ENCODE measurements at places on chromosomes 13 and 19. TPM values are rescaled to one million over a fixed set of nuclear protein-coding genes. Genes with fewer than 3 reads are reported as not detected.

TTC9B gene
- 34.2 TPM for total RNA-seq

ZNF714 gene
- 16.3 TPM for total RNA-seq

GRCh38 chr13:100473501-100474044, 115.0 kb downstream of the GGACT start:
- no peak for DNase-seq
- peaks cover 7% of the 10 kb centered on the region for H3K36me3 ChIP-seq
- peak overlapping the region; percentile 22 for H3K27ac ChIP-seq
- no peaks in the 10 kb centered on the region for H3K27me3 ChIP-seq
- no peak overlapping the region for H3K4me3 ChIP-seq

ANKLE1 gene
- total RNA-seq, result 0.79 TPM

- H3K36me3 ChIP-seq, result peaks cover 7% of the 10 kb centered on the region
- no peak for DNase-seq
- H3K27ac ChIP-seq, result no peak overlapping the region
These were observed 69.1 kb downstream of the SIAH3 start for GRCh38 chr13:45782327-45783045.

DNA sequence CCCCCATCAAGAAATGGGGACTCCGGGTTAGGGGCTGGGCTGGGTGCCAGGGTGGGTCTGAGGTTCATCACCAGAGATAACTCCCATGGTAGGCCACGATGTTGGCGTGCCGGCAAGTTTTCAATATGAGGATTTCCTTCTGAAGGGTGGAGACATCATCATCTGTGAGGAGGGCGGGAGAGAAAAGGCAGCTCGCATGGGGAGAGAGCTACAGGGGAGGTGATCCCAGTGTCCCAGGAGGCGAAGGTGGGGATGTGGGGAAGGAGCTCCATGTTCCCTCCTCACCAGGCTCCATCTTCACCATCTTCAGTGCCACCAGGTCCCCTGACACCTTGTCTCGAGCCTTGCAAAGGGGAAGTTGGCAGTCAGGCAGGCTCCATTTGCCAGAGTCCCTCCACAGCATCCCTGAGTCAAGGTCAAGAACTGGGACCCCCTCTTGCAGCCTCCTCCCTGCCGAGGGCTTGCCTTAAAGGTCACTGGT, 430 bp downstream of the MAP4K1 start:
- no peak overlapping the region for H3K4me3 ChIP-seq
- H3K27me3 ChIP-seq, result no peaks in the 10 kb centered on the region
- DNase-seq, result no peak
- H3K27ac ChIP-seq, result no peak overlapping the region
- peaks cover 24% of the 10 kb centered on the region for H3K4me1 ChIP-seq

- peaks cover 44% of the 10 kb centered on the region for H3K4me1 ChIP-seq
- no peak for DNase-seq
- H3K27me3 ChIP-seq, result peaks cover 17% of the 10 kb centered on the region
- no peak overlapping the region for H3K4me3 ChIP-seq
- H3K36me3 ChIP-seq, result no peaks in the 10 kb centered on the region
These were observed 1.8 kb upstream of the ANGPTL4 start for GRCh38 chr19:8361921-8362793.

DNA sequence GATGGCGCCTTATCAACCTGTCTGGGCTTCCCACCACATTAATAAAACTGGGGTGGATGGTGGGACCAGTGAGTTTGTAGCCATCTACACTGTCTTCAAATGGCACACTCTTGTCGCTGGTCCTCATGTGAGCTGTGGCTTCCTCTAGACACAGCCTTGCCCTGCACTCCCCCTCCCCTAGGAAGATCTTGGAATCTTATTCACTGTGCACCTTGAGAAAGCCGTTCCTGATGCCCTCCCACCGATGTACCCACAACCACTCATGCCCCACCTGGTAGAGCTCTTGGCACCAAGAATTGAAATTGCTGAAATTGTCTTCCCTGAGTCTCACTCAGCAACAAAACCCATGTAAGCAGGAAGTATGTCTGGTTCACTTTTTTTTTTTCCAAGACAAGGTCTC, 146.0 kb downstream of the PTPRS start:
- peaks cover 13% of the 10 kb centered on the region for H3K36me3 ChIP-seq
- no peak for DNase-seq
- no peak overlapping the region for H3K4me3 ChIP-seq
- H3K27ac ChIP-seq, result no peak overlapping the region
- peaks cover 30% of the 10 kb centered on the region for H3K4me1 ChIP-seq

NECTIN2 gene
- 85.0 TPM for total RNA-seq

GRCh38 chr19:14198384-14199376, 7.3 kb downstream of the ADGRL1 start:
- DNase-seq, result no peak
- H3K27ac ChIP-seq, result no peak overlapping the region
- H3K27me3 ChIP-seq, result no peaks in the 10 kb centered on the region
- H3K4me1 ChIP-seq, result peaks cover 15% of the 10 kb centered on the region
- H3K4me3 ChIP-seq, result no peak overlapping the region

PRR22 gene
- total RNA-seq, result 0.20 TPM

OR10H1 gene
- not detected for total RNA-seq

CYSLTR2 gene
- total RNA-seq, result 7.1 TPM

- no peak for DNase-seq
- H3K4me3 ChIP-seq, result no peak overlapping the region
- H3K4me1 ChIP-seq, result peaks cover 3% of the 10 kb centered on the region
- no peaks in the 10 kb centered on the region for H3K36me3 ChIP-seq
These were observed 4.3 kb upstream of the RLN3 start for GRCh38 chr19:14023404-14024235.

DNA sequence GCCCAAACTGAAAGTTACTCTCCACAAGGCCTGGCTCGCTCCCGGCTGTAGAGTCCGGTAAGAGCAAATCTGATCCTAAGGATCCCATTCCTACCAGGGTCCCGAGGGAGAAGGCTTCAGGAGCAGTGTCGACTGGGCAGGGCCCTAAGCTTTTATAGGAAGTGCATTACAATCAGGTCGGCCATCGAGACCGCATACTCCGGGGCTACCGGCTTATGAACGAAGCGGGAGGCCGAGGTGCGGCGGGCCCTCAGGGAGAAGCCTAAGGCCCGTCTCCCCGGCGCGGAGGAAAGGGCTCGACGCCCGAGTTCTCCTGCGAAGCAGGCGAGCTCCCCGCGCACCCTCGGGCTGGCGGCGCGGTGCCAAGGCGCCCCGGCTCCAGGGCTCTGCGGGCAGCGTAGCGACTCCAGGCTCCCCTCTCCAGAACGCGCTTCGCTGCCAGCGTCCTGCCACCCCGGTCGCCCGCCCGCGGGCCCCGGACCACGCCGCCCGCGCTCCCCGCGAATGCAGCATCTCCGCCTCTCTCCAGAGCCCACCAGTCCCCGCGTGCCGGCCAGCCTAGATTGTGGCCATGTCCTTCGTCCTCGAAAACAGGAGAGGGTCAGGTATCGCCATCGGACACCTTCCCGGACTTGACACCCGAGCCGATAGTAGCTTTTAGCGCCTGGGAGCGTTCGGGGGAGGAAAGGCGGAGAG, 1.4 kb downstream of the EFNB2 start:
- H3K27me3 ChIP-seq, result peaks cover 4% of the 10 kb centered on the region
- peaks cover 25% of the 10 kb centered on the region for H3K4me1 ChIP-seq
- DNase-seq, result no peak
- H3K4me3 ChIP-seq, result peak overlapping the region; percentile 76

DNA sequence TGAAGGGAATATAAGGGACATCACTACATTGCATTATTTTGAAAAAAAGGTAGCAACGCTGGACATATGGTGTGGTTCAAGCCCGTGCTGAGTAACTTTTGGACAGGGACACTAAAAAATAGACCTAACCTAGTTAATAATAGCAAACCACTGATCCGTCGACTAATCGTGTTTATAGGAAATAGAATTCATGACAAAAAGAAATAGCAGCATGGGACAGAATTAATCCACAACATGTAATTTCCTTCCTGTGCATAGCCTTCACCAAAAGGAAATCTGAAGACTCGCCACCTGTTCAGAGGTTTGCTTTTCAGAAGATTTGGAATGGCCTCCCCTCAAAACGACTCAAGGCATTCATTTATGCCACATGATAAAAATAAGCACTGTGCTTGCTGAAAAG, 128.7 kb downstream of the FGF14 start:
- no peak overlapping the region for H3K27ac ChIP-seq
- no peak overlapping the region for H3K4me3 ChIP-seq
- peaks cover 3% of the 10 kb centered on the region for H3K4me1 ChIP-seq
- H3K27me3 ChIP-seq, result no peaks in the 10 kb centered on the region

DNA sequence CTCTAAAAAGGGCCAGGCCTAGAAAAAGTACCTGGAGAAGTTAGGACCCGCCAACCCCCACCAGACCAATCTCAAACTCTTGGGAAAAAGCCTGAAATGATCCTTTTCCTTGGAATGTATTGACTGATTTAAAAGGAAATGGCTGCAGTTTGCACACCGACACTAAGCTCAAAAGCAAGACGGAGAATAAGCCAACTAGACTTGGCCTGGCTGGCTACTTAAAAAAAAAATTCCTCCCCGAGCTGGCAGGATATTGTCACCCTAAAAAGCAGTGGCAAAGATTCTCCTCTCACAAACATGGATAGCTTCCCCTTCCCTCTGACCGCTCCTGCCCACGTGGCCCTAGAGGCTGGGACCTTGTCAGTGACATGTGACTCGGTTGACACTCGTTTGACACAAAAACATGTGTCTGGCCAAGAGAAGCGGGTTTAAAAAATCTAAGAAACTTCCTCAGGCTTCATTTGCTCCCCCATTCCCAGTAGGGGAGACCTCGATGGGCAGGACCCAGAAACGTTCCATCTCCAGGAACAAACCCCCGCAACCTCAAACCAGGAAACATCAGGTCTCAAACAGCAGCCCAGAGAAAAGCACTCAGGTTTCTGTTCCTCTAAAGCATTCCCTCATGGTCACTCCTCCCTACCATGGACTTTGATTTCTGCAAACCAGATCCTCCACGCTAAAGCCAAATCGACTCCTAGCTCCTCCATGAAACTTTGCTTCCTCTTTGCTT, 1.3 kb downstream of the RFX1 start:
- no peaks in the 10 kb centered on the region for H3K27me3 ChIP-seq
- H3K27ac ChIP-seq, result peak overlapping the region; percentile 81
- H3K4me3 ChIP-seq, result peak overlapping the region; percentile 29
- no peak for DNase-seq
- H3K36me3 ChIP-seq, result peaks cover 9% of the 10 kb centered on the region

ZNF230 gene
- 7.8 TPM for total RNA-seq

PEAK3 gene
- not detected for total RNA-seq

PROZ gene
- total RNA-seq, result not detected

DNA sequence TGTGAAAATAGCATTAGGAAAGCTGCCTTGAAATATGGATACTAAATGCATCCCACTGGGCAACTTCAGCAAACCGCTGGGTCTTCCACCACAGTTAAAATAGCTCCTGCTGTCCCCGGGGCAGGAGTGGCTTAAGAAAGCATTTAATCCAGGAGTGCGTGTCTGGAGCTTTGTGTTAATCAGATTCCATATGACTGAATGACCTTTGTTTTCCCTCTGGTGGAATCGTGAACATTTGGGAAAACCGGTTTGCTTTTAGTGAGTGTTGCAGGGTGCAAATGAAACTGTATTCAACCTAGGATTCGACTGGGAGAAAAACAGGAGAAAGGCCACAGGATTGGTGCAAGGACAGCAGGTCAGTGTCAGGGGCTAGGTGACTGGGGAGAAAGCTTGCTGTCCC, 237.6 kb upstream of the MAB21L1 start:
- no peaks in the 10 kb centered on the region for H3K27me3 ChIP-seq
- no peak overlapping the region for H3K27ac ChIP-seq
- H3K4me1 ChIP-seq, result peaks cover 12% of the 10 kb centered on the region
- no peaks in the 10 kb centered on the region for H3K36me3 ChIP-seq
- DNase-seq, result peak; percentile 58

GRCh38 chr19:32287086-32287485, 58.3 kb upstream of the ZNF507 start:
- H3K4me1 ChIP-seq, result no peaks in the 10 kb centered on the region
- no peaks in the 10 kb centered on the region for H3K36me3 ChIP-seq
- no peak for DNase-seq
- no peak overlapping the region for H3K27ac ChIP-seq
- no peak overlapping the region for H3K4me3 ChIP-seq

VAV1 gene
- total RNA-seq, result 9.5 TPM

DNA sequence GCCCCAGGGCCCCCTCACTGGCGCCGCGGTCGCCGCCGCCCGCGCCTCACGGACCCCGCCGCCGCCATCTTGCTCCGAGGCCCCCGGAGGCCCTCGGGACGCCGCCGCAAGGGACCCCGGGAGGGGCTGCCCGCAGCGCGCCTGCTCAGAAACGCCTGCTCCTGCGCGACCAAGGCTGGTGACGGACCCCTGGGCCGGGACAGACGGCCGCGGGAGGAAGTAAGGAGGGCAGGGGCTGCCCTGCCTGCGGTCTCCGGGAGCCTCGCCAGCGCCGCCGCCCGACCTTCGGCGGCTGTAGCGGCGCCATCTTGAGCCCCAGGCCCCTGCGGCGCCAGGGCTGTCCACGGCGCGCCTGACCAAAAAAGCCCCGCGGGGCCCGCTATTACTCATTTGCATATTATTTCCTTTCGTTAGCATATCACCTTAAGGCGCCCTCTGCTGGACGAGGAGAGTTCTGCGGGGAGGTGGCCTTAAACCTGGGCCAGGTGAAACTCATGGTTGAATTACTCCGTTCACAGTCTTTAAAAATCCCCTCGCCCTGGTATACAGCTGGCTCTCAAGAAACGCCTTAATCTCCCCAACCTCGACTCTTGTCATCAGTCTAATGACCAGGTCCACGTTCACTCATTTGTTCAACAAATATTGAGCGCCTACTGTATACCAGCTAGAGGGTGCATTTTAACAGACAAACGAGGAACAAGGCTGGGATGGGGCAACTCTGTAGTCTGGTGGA, at the start of gene REXO1:
TSS of gene REXO1 (minus strand) at position 85 of the 733 bp plus-strand sequence. CDS start 125 bp downstream, outside the sequence.
- no peaks in the 10 kb centered on the region for H3K27me3 ChIP-seq
- H3K4me1 ChIP-seq, result peaks cover 62% of the 10 kb centered on the region
- DNase-seq, result peak; percentile 98
- H3K36me3 ChIP-seq, result peaks cover 40% of the 10 kb centered on the region
- peak within 1 kb of the TSS; percentile 75 for H3K4me3 ChIP-seq
- peak within 1 kb of the TSS; percentile 93 for H3K27ac ChIP-seq

TTYH1 gene
- total RNA-seq, result 223 TPM

SPACA4 gene
- total RNA-seq, result not detected

DNA sequence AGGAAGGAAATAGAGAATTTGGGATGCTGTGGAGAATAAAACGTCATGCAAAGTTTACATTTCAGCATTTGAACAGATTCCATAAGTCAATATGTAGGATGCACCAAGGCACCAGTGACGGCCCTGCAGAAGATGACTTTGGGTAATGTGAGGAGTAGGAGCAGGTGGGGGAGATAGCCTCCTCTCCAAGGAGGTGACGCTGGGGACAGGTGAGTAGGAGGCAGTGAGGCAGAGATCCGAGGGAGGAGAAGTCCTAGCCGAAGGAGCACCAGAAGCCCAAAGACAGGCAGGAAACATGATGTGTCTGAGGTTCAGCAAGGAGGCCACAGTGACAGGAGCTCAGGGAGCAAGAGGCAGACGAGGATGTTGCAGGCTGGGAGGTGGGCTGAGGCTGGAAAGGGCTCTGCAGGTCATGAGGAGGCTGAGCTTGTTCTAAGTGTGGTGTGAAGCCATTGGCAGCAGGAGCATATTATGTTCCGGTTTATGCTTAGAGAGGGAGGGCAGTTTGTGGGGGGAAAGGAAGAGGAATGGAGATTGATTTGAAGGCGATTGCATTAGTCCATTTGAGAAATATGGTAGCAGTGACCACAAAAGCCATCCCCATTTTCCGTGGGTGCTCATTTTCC, 55.7 kb upstream of the C1QTNF9 start:
- H3K27ac ChIP-seq, result no peak overlapping the region
- peaks cover 20% of the 10 kb centered on the region for H3K36me3 ChIP-seq
- no peak for DNase-seq
- peaks cover 6% of the 10 kb centered on the region for H3K4me1 ChIP-seq
- H3K4me3 ChIP-seq, result no peak overlapping the region

GRCh38 chr19:22608441-22608840, 25.7 kb upstream of the ZNF492 start:
- H3K36me3 ChIP-seq, result no peaks in the 10 kb centered on the region
- no peak overlapping the region for H3K27ac ChIP-seq
- H3K27me3 ChIP-seq, result no peaks in the 10 kb centered on the region
- no peaks in the 10 kb centered on the region for H3K4me1 ChIP-seq
- no peak overlapping the region for H3K4me3 ChIP-seq

NR1H2 gene
- 24.4 TPM for total RNA-seq

Measured in spinal cord (tissue), 10 donors.